Osteocyte (in vitro differentiated cells): ENCODE measurements at places on chromosomes 7 and 10.

- DNase-seq: no peak
Observed at GRCh38 chr7:101576998-101577397, 52.1 kb downstream of the MYL10 start.

DNA sequence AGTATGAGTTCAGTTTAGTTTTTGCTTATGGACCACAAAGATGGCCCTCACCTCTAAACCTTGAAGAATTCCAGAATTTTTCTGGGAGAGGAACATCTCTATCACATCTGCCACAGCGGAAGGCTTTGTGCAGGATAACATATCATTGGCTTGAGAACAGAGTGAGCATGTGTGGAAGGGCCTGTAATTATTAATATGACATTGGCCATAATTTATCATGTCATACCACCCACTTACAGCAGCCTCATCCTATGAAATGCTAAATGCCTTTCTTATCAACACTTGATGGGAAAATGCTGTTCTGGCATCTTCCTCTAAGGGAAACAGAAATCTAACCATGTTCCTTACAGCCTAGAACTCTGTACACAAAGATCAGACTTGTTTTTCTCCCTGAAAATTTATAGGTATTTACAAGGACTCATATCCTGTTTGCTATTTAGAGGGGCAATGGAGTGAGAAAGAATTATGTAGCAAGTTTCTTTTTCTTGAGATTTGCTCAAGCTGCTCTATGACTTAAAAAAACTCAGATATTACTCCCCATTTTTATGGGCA lies 817.3 kb downstream of the LRMDA start:
- no peak for DNase-seq

DNA sequence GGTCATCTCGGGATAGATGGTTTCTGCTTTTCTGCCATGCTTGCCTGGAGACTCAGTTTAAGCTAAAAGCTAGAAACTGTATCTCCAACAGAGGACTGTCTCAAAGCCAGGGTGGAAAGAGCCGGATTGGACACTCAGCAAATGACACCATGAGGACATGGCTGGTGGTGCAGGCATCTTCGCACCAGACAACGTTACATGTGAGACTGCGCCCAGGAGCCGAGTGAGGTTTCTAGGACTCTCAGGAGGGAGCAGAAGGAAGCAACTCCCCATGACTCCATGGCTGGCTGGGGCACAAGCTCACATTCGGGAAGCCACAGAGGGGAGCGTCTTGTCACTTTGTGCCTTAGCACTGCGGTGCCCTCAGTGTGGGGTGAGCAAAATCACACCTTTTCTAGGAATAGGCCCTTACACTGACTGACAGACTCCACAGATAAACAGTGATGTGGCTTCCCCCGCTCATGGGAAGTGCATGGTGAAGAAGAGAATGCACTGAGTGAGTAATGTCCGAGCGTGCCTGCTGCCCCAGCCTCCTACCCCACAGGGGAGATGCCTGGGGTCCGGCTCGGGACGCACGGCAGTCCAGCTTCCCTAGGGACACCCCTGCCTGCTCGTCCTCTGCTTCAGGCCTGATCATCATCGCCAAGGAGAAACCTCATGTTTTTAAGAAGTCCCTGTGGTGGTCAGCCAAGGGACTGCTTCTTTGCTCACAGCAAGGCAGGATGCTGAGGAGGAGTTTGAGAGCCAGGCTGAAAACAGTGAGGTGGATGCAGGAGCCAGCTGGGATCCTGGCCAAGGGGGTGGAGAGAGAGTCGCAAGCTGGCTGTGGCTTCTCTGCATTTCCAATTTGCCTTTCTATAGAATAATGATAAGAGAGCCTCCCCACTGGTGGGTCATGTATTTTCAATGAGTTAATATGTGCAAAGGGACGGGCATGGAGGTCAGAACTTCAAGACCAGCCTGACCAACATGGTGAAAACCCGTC lies 52.2 kb upstream of the FXYD4 start:
- no peak for DNase-seq

- no peak for DNase-seq
Observed at GRCh38 chr10:78742730-78743615, 325.8 kb upstream of the ZMIZ1 start.

DNA sequence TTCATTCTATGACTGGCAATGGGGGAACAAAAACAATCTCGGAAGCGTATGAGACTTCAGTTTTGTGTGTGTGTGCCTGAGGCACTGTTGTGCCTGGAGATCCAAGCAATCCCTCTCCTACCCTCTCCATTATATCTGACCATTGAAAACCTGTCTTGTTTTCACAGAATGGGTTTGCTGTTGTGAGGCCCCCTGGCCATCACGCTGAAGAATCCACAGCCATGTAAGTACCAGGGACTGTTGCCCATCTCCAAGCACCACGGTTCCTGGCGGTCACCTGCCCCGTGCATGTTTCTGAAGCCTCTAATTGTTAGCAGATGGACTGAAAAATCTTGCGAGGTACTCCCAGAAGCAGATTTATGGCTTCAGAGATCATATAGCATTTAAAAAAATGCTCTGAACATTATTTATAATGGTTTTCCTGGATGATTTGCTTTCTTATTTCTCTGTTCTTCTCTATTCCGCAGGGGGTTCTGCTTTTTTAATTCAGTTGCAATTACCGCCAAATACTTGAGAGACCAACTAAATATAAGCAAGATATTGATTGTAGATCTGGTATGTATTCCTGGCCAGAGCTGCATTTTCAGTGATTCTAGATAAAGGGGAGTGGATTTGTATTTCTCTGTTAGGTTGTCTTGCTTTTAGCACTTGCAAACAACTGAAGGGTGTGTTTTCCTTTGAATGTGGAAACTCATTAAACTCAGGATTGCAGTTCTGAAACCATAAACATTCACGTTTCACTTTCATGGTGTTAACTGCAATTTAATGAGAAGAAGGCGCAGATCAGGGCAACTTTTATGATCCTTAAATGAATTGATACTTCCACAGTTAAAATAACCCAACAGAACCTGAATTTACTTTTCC lies 288.2 kb downstream of the TWIST1 start:
- DNase-seq: no peak

- DNase-seq: no peak
Observed at GRCh38 chr7:2527505-2528467, 8.2 kb downstream of the LFNG start.

DNA sequence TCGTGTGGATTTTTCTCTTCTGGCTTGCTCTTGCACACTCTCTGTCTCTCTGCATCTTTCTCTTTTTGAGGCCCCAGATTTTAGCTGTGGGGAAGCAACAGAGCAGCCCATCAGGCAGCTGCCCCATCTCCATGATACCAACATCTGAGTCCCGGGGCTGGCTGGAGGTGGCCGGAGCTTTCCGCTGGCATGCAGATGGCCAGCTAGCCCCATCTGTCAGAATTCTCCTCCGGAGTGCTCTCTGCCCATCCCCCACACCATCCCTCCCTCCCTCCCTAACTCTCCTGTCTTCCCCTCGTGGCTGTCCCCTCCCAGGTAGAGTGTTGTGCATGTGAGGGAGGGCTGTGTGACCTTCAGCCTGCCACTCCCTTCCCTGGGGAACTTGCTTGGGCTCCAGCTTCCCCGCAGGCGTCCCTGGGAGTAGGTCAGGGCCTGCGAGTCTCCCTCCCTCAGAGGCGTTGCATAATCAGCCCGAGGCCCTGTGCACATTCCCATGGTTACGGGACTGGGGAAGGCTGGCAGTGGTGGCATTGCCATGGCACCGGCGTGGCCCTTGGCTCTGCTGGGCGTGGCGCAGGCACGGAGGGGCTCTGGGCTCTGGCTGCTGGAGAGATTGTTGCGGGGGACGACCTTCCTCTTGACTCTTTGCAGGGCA lies 24.7 kb downstream of the GHRHR start:
- DNase-seq: no peak

- no peak for DNase-seq
Observed at GRCh38 chr7:75789361-75789924, 17.4 kb upstream of the CCL26 start.

DNA sequence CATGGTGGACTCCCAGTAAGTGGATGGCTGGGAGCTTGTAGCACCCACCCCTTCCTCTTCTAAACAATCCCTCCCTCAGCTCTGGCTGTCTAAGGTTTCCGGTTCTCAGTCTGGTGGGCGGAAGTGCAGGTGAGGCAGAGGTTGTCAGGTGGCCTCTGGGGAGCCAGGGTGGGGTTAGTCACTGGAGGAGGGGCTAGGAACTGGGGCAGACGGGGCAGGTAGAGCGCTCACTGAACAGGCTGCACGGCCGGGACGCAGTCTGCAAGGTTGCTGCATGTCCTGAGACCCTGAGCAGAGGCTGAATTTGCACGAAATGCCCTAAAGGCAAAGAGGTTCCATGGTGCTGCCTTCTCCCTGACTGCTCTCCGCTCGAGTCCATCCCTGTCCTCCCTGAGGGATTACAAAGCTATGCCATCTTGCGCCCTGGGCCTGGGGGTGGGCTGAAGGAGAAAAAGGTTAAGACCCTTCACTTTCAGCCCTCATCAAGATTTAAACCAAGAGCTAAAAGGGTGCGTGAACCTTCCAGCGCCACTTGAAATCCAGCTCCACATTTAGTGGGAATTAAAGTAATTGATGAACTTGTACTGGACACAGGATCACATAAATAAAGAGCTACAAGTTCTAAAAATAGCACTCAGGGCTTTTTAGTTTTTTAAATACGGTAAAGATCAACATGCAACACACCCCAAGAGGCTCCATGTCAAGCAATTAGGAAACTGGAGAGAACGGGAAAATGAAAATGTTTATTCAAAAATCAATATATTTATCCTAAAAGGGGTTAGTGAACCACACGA lies 62.3 kb upstream of the CTBP2 start:
- DNase-seq: no peak

DNA sequence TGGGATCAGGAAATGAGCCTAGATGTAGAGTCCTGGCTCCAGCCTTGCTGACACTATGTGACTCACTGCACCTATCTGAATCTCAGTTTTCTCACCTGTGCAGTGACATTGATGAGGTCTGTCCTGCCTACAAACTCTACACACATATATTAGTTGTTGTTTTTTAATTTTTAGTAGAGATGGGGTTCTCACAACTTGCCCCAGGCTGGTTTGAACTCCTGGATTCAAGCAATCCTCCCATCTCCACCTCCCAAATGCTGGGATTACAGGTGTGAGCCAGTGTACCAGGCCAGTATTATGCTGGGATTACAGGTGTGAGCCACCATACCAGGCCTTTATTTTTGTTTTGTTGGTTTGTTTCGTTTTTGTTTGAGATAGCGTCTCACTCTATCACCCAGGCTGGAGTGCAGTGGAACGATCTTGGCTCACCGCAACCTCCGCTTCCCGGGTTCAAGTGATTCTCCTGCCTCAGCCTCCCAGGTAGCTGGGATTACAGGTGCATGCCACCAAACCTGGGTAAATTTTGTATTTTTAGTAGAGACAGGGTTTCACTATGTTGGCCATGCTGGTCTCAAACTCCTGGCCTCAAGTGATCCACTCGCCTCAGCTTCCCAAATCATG lies 11.8 kb upstream of the DDIT4 start:
- no peak for DNase-seq

DNA sequence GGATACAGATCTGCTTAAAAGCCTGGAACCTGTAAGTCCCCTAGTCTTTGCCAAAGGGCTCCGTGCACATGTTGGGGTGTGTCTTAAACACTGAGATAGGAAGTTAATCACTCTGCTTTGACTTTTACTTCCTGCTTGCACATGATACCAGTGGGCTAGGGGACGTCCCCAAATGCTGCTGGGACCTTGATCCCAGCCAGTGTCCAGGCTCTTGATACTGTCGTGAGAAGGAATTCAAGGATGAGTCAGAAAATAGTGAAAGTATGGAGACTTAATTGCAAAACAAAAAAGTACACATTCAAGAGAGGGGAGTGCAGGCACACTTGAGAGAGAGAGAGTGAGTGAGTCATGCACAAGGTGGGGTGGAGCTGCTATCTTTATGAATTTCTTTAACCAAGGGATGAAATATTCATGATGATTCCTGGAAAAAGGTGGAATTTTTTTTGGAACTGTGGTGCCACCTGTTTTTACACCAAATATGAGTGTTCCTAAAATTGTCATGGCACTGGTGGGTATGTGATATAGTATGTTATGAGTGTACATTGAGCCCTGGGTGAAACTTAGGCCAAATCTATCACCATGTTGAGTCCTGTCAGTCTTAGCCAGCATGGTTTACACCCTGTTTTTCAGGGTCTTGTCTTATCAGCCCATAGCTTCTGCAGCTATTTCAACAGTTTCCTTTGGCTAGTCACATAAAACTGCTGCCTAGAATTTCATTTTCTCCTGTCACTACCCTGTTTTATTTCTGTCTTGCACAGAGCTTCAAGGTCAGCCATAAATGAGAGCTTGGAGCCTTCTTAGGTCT lies 88.3 kb upstream of the CYP26C1 start:
- DNase-seq: no peak

- no peak for DNase-seq
Observed at GRCh38 chr10:117007080-117007479, 2.1 kb upstream of the SHTN1 start.

GRCh38 chr7:41579961-41580935 lies 122.6 kb downstream of the INHBA start:
- no peak for DNase-seq

DNA sequence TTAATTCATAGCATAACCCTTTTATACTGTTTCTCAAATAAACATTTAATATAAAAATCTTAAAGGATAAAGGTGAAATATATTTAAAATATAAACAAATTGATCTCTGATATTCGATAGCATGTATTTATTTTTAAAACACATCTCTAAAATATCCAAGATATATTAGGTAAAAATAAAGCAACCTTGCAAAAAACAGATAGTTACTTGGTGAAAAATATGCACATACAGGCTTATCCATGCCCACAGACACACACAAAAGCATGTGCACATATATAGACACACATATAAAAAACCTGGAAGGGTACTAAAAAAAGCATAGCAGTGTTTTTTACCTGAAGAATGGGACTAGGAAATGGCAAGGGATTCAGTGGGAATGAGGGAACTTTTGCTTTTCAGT lies 19.8 kb downstream of the POT1 start:
- DNase-seq: no peak

GRCh38 chr7:102289057-102289456 lies 2.4 kb downstream of the SH2B2 start:
- no peak for DNase-seq
